CD4-positive, alpha-beta T cell treated with Interleukin-4 for 4 hours (primary cell): ENCODE measurements at places on chromosomes 16 and 17.

GRCh38 chr16:363110-363765 lies 7.1 kb downstream of the MRPL28 start:
- DNase-seq: no peak

- no peak for DNase-seq
Observed at GRCh38 chr17:74987909-74988711, 678 bp downstream of the CDR2L start.

DNA sequence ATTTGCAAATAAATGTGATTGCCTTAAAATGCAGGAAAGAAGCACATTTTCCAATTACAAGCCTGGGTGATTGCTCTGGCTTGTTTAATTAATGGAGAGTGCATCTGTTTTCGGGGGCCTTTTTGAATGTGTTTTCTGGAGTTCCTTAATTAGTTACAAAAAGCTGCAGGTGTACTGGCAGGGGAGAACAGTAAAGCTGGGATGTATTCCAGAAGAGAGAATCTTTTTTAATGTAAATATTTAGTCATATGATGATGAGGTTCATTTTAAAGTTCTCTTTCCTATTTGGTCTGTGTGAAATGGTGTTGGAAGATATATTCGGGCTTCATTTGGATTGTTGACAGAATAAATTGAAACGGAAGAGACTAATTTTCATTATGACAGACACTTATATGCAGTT lies 70.9 kb upstream of the N4BP1 start:
- no peak for DNase-seq

DNA sequence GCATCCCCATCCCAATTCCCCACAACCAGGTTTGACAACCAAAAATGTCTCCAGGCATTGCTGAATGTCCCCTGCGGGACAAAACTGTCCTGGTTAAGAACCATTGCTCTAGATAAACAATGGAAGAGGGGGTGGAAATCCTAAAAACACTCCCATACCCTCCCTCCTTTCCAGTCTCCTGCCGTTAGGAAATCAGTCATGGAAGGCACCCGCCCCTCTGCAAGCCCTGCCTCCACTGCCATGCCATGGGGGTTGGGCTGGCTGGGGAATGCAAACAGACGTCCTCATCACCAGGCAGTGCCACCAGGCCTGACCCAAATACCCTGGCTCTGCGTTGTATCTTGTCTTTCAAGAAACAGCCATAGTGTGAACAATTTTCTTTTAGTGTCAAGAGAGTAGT lies 57.5 kb downstream of the CYTH1 start:
- DNase-seq: no peak

- DNase-seq: no peak
Observed at GRCh38 chr17:73465130-73465952, 153.5 kb upstream of the CDC42EP4 start.

- no peak for DNase-seq
Observed at GRCh38 chr17:562174-562573, 152.5 kb downstream of the VPS53 start.

DNA sequence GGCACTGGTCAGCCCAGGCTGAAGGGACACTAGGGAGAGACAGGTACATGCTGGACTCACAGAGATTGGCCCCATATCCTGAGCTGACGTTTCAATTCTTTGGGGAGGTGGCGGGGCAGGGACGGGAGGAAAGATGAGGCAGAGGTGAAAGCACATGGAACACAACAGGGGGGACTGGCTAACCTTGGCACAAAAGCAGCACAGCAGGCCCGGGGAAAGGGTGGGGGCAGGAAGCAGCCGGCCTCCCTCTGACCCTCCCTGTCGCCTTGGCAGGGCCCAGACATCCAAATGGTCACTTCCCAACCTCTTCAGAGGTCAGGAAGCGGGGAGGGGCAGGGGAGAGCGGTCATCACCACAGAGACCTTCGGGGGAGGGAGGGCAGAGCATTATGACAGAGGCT lies 6.6 kb downstream of the VAT1 start:
- DNase-seq: no peak

DNA sequence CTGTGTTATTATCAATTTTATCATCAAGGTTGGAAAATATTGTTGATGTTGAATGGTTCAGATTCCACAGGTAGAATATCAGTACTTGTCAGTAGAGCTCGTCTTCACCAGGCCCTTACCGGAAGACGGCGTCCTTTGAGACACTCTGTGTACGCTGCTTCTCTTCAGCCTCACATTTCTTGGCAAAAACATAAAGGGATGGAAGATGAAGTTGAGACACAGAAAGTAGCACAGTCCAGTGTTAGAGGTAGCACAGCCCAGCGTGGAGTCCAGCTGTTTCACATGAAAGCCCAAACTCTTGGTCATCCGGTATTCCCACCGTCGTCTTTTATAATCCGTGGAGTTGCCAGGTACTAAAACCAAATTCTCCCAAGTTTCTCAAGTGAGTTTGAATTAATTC lies 30.4 kb downstream of the ATP2C2 start:
- DNase-seq: no peak
